ENCODE measurements at places on chromosomes 5 and 9. TPM values are rescaled to one million over a fixed set of nuclear protein-coding genes. Genes with fewer than 3 reads are reported as not detected.

Gene OR1L1
- not detected for total RNA-seq

GRCh38 chr5:32713770-32714381 lies 2.8 kb downstream of the NPR3 start:
- DNase-seq, result peak; percentile 69

Gene FOXD4L4
- not detected for total RNA-seq

Gene GPR150
- 0.14 TPM for total RNA-seq

DNA sequence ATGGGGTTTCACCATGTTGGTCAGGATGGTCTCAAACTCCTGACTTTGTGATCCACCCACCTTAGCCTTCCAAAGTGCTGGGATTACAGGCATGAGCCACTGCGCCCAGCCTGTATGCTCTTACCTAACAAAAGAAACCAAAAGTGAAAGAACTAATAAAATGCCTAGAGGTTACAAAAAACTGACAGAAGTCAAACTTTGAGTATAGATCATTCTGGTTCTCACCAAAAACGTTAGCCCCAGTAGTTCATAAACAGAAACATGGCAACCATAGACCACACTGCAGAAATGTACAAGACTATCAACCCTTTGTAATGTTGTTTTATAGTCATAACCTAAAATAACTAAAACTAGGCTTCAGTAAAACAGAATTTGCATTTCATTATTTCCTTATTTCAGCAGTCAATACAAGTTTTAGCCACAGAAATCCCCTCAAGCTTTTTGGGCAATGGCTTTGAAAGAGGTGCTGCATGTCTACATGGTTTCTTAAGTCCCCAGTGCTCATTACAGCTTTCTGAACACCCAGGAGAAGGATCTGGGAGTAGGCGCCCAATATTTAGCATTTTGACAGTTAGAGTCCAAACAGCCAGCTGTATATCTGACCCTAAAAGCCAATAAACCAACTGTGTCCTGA lies 72.5 kb downstream of the EPB41L4A start:
- no peak for DNase-seq

DNA sequence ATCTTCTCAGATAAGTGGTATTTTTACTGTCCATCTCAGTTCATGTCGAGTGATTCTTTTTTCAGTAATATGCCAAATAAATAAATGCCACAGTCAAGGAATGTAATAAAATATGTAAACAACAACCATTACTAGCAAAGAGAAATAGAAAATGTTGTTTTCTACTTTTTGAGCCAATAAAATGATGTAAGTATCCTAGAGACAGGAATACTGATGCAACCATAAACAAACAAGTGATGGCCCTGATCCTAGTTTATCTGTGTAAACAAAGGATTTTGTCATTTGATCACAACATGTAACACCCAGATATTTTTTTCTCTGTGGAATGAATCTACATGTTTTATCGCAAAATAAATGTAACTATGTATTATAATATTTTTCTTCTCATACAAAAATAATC lies 1852.8 kb downstream of the EFNA5 start:
- DNase-seq, result no peak

DNA sequence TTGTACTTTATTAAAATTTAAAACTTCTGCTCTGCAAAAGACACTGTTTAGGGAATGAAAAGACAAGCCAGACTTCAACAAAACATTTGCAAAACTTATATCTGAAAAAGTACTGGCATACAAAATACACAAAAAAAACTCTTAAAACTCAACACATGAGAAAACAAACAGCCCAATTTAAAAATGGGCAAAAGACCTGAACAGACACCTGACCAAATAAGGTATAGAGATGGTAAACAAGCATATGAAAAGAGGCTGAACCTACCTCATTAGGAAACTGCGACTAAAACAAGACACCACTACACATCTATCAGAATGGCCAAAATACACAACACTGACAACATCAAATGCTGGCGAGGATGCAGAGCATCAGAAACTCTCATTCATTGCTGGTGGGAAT lies 54.4 kb upstream of the LMX1B start:
- no peak for DNase-seq

DNA sequence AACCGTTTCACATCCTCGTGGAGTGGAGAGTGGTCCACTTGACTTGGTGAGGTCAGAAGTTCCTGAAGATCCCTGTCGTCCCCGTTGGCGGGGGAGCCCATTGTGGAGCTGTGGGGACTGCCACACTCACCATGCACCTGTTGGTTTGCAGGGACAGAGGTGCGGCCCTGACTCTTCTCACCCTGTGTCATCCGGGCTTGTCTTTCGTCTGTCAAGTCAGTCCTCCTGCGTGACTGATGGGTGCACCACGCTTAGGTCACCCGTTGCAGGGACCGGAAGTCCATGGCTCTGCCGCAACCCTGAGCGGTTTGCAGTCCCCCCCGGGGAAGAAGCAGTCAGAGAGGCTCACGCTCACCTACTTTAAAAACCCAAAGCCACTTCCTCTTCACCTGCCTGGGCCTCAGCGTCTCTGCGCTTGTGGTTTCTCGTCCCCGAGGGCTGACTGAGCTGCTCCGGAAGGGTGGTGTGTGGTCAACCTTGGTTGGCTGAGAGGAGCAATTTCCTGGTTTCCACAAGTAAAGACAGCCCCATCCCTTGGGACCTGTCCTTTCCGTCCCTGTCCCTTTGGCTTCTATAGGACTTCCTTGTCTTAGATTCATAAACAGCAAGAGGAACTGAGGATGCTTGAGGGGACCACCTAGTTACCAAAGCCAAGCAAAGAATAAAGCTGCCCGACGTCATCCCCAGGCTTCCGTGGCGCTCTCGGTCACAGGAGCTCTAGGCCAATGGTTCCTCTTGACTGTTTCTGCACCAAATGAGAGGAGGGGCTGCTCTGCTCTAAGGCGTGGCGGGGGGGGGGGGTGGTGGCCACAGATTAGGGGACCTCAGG lies 53.2 kb downstream of the USP20 start:
- DNase-seq, result no peak

Gene ADAMTS16
- under 0.01 TPM for total RNA-seq
